ENCODE measurements at places on chromosomes 2 and 18.

- ATAC-seq: no peak
These were observed 101.2 kb upstream of the MAP4K4 start for GRCh38 chr2:101596333-101596732.

DNA sequence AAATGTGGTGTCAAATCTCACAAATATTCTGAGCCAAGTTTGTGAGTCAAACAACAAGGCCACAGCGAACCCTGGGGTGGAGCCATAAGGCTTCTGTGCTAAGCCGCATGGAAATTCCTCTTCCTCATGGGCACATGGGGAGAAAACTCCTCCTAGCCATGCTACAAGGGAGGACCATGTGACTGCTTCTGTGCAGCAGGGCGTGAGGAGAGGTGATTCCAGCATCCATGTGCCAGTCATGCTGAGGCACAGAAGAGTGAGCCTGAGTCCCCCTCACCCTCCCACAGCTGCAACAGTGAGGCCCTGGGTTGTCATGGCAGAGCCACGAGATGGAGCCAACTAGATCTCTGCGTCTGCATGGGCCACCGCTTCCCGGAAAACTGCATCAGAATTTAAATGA lies 488.8 kb upstream of the RAB6C start:
- ATAC-seq: no peak

DNA sequence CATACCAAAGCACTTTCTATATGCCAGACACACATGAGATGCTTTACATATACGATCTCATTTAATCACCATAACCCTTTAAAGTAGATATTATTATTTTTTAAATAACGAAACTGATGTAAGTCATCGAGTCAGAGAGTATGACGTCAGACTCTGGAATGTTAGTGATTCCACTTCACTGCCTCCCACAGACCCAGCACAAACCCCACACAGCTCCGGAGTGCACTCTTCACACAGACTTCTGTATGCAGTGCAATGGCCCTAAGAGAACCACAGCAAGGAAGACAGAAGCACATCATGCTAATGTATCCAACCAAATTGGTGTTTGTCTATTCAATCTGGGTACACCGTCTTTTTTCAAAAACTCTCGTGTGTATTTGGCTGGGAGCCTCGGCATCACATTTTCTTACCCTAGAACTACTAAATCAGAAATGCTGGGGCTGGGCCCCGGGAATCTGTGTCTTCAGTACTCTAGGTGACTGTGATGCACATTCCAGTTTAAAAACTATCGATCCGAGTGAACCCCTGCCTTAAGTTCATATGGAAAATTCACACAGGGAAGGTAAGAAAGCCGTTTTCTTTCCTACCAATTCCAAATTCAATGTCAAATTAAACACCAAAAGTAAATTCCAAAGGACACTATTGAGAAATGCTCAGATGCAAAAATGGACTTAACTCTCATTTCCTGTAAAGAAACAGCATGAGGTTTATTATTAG lies 117.7 kb upstream of the ACVR1C start:
- ATAC-seq: no peak

- no peak for ATAC-seq
These were observed 384.3 kb upstream of the SYT4 start for GRCh38 chr18:43661570-43661969.

GRCh38 chr2:215764441-215765048 lies 248.8 kb downstream of the MREG start:
- peak; percentile 81 for ATAC-seq

DNA sequence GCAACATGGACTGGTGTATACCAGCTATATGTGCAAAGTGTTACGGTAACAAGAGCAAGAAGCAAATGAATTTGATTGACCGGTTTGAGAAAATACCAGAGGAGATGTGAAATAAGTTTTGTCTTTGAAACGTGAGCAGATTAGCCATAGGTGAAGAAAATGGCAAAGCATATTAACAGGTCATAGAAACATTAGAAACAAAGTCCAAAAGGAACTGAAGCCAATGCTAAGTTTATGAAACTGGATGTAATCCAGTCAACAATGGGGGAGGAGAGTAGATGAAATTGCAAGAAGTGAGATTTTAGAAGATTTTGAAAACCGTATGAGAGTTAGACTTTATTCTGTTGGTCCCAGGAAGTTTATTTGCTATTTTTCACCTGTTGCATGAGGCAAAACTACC lies 1315.4 kb upstream of the CHAC2 start:
- ATAC-seq: no peak

DNA sequence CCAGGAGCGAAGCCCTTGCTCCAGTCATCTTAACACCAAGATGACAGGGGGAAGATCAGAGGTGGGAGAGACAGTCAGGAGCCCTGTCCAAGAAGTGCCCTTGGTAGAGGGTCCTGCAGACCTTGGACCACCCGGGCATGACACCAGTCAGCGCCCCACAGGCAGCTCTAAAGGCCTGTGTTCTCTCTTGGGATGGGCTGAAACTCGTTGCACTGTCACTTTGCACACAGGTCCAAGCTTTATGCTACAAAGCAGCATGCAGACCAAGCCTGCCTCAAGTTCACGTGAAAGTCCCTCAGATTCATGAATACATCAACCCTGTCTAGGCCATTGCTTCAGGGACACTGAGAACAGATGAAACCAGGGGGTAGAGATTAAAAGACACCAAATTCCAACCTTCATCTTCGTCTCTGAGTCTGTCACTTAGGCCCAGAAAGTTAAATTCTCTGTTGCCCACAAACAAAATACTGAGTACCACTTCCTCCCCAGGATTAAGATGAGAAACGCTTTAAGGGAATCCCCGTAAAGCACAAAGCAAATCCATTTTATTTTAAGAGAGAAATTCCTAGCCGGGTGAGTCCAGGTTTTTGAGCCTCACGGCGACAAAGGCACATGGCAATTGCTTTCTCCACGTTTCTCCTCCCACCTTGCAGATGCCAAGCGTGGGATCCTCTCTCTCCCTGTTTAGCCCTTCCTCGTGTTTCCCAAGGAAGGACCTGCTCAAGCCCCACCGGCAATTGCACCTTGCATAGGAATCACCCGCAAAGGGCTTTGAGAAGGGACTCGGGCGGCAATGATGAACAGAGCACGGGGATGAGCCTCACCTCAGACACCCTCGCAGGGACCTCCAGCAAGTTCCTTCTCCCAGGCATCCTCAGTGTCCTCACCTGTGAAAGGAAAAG lies 75.0 kb upstream of the ID2 start:
- no peak for ATAC-seq

- no peak for ATAC-seq
These were observed 184.4 kb upstream of the SLC39A10 start for GRCh38 chr2:195472501-195473234.

- ATAC-seq: peak; percentile 23
These were observed 61.7 kb upstream of the TEX51 start for GRCh38 chr2:126836761-126837679.

DNA sequence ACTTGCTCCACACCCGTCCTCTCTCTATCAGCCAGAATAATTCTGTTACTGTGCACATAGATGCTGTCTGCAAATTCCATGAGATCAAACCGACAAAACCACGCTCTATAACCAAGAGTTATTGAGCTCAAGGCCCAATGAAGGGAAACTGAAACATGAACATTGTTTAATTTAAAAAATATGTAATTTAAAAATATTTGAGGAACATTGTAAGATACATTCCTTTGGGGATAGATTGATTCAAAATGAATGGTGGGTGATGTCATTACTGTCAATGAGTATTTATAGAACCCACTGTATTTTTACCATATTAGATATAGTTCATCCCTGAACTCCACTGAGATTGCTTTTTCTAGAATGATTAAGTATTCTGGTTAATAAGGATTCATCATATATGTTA lies 50.4 kb downstream of the NCKAP5 start:
- ATAC-seq: no peak

DNA sequence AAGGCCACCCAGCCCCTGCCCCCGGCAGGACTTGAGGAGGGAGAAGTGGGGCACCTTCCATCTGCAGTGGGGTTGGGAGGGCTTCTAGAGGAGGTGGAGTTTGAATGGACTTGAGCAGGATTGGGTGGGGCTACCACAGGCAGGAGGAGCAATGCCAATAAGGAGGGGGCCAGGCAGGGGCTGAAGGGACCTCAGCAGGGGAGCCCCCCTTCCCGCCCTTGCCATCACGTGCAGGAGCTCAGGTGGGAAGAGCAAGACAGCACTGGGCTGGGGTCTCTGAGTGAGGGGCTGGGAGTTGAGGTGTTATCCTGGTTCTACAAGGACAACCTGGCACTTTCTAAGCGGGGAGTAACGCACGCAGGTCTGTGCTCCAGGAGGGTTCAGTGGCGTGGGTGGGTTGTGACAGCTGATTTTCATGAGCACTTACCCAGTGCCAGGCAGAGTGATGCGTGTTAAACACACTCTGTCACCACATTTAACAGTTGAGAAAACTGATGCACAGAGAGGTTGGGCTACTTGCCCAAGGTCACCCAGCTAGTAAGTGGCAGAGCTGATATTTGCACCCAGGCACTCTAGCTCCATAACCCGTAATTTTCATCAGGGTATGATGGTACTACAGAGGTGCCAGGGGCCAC lies 4.8 kb downstream of the CHRND start:
- ATAC-seq: no peak

DNA sequence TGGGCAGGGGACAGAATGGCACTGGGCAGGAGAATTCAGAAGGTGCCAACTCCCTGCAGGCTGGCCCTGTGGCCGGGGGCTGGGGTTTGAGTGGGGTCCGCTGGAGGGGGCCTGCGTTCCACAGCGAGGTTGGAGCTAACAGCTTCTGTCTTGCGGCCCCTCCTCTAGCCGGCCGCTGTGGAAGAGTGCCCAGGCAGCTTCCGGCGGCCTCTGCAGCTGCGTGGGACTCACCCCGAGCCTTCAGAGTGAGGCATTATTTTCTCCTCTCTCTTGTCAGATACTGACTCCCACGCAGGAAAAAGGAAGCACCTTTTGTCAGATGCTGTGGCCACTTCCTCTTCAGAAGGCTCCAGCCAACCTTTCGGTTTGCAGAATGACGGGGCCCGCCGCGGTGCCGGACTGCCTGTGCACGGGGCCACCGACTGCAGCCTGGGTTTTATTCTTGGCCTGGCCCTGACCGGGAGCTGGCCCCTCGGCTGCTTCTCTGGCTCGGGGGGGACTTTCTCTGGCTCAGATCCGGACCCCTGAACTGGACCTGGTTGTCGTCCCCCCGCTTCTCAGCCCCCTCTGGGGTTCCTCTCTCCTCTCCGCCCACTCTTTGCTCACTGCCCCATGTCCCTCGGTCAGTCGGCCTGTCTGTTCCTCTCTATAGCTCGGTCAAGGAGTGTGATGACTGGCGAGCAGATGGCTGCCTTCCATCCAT lies 40.1 kb downstream of the ARHGAP25 start:
- peak; percentile 79 for ATAC-seq

DNA sequence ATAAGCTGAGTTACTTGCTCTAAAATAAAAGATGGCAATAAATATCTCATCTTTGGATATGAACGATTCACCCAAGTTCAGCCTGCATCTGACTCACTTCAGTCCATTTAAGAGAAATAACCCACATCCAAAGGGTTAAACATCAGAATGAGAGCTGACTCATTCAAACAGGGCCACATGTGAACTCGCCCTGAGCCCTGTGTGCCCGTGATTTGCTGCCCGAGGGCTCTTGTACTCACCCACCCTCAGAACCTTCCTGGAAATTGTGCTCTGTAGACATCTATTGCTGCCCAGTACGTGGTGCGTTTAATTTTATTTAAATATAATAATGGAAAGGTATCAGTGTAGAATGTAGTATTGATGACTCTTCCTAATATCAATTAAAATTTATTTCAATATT lies 66.9 kb upstream of the RBM44 start:
- peak; percentile 97 for ATAC-seq

DNA sequence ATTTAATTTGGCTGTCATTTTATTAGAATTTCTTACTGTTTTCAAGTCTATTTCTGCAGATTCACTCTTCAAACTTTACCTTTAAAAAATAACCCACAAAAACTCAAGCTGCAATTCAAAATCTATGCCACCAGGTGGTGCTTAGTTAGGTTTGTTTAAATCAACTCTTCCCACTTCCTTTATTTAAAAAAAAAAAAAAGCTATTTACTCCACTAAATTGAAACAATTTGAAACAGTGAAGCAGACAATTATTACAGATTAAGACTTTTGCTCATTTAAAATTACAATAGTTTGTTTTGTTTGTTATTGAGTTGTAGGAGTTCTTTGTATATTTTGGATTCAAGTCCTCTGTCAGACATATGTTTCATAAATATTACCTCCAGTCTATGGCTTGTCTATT lies 300.0 kb downstream of the PDE11A start:
- no peak for ATAC-seq

DNA sequence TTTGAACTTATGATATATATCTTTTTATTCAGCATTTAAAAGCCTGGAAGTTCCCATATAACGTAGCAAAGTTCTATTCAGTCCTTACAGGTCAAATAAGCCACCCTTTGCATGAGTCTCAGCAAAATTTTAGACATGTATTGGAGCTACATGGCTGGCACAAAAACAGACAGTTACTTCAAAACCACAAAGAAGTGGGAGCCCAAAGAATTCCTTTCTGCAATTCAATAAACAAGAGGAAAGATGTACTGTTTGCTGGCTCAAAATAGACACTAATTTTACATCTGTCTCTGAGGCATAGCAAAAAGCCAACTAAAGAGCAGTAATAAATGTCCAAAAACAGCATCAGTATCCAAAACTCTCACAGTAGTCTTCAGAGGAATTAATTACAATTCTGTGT lies 87.0 kb downstream of the ZEB2 start:
- no peak for ATAC-seq

GRCh38 chr2:187642498-187642897 lies 88.3 kb upstream of the TFPI start:
- ATAC-seq: no peak

DNA sequence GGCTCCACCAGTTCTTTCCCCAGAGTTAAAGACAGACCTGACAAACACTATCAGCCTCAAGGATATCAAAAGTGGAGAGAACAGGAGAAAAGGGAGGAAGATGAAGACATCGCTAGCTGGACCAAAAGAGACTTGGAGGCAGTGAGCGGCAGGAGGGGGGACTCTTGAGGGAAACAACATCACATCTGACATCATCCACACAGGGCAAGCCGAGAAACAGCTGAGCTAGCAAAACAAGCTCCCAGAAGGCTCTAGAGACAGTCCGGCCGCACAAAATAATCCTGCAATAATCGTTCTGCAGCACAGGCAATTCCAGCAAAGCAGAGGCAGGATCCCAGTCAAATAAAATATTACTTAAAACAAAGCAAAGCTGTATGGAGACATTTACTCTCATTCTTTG lies 239.8 kb downstream of the EN1 start:
- no peak for ATAC-seq

DNA sequence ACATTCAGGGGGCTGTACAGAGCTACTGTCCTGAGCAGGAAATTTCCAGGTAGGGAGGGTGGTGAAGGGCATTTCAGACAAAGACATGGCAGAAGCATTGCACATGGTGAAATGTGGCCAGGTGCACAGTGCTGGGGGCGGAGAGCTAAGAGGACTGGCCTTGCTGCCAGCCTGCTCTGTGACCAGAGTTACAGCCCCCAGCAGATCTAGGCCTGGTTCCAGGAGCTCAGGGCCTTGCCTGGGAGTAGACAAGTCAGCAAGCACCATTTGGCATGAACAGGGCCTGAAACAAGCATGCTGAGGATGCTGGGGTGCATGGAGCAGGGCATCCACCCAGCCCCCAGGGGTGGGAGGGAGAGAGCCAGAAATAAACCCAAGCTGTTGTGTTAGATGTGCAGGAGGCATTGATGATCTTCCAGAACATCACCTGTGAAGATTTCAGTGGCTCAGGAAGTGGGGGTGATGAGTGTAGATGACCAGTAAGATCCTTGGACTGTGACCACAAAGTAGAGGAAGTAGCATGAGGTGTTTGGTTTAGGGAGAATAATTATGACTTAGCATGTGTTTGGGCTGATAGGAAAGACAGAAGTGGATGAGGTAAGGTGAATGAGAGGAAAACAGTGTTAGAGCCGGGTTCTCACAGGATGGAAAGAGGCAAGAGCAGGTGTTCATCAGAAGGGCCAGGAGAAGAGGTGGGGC lies 61.1 kb downstream of the COA5 start:
- peak; percentile 14 for ATAC-seq

Data from activated T-helper 17 cell treated with anti-CD3 and anti-CD28 coated beads, Interleukin-2, amount 50 U/mL, for 72 hours (primary cell).